ENCODE measurements at places on chromosomes 6 and 20. TPM values are rescaled to one million over a fixed set of nuclear protein-coding genes. Genes with fewer than 3 reads are reported as not detected.

GRCh38 chr6:165679326-165679725, 16.3 kb upstream of the PDE10A start:
- no peak for DNase-seq

GRCh38 chr6:141513830-141514229, 618.9 kb upstream of the GJE1 start:
- no peak for DNase-seq

- DNase-seq: no peak
Measured at GRCh38 chr6:124924333-124924759, 37.9 kb upstream of the RNF217 start.

DNA sequence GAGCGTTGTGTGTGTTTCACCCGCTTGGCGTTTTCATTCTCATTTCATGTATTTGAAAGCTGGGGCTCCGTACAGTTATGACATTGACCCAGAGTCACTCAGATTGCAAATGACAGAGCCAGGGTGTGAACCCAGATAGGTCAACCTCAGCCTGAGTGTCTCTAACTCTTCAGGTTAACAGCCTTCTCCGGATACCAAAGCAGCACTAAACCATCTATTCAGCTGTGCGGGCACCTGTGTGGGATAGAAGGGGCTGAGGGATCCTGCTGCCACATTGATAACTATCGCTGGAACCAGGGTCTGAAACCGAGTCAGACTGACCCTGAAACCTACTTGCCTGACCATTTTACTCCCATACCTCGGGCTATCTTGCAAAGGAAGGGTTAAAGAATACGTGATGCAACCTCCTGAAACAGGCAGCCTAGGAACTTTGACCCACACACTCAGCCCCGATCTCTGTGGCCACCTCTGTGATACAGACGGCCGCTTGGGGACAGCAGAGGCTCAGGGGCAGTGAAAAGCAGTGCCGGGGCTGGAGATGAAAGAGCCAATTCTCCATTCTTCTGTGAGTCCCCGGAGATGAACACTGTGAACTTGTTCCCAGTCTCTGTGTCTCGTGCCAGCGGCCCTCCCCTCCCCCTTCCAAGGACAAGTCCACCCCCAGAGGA, 233.5 kb upstream of the QKI start:
- peak; percentile 75 for DNase-seq

DNA sequence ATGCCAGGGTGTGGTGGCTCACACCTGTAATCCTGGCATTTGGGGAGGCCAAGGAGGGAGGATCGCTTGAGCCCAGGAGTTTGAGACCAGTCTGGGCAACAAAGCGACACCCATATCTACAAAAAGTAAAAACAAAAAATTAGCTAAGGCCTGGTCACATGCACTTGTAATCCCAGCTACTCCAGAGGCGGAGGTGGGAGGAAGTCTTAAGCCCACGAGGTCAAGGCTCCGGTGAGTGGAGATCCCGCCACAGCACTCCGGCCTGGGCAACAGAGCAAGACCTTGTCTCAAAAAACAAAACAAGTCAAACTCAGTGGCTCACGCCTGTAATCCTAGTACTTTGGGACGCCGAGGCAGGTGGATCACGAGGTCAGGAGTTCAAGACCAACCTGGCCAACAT, 35.6 kb downstream of the SRSF3 start:
- no peak for DNase-seq

GRCh38 chr6:83872386-83873118, 13.1 kb downstream of the CYB5R4 start:
- no peak for DNase-seq

The C6orf132 gene
- polyA plus RNA-seq: 0.13 TPM

The MANEA gene
- polyA plus RNA-seq: 1.9 TPM

The PNLDC1 gene
- 0.09 TPM for polyA plus RNA-seq
